Fibroblast of lung (primary cell): ENCODE measurements at places on chromosomes 12 and 14. TPM values are rescaled to one million over a fixed set of nuclear protein-coding genes. Genes with fewer than 3 reads are reported as not detected.

The NANOG gene
- not detected in 2 replicates for total RNA-seq

The ZNF384 gene
- total RNA-seq, result 9.8 and 12.2 TPM in 2 replicates

The LTBP2 gene
- 243 and 514 TPM in 2 replicates for total RNA-seq

The C1RL gene
- 34.4 and 64.9 TPM in 2 replicates for total RNA-seq

The DUSP6 gene
- 49.8 and 50.0 TPM in 2 replicates for total RNA-seq

The P2RX2 gene
- total RNA-seq, result not detected in 2 replicates

The GALNT8 gene
- total RNA-seq, result under 0.01 TPM in 2 replicates

The PCED1B gene
- total RNA-seq, result 0.26 and 0.33 TPM in 2 replicates

The OR4E2 gene
- not detected in 2 replicates for total RNA-seq

The RNASE3 gene
- total RNA-seq, result not detected in 2 replicates
